ENCODE measurements at places on chromosomes 3 and 15. TPM values are rescaled to one million over a fixed set of nuclear protein-coding genes. Genes with fewer than 3 reads are reported as not detected.

DNA sequence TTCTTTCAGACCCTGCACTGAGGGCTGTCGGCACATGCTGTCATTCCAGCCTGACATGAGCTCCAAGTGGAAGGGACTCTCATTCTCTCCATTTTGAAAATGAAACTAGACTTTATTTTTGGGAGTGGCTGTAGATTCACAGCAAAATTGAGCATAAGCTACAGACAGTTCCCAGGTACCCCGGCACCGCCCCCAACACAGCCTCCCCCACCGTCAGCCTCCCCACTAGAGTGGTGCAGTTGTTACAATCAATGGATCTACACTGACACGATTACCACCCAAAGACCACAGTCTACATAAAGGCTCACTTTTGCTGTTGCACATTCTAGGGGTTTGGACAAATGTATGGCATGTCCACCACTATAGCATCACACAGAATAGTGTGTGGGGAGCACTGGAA lies 29.5 kb upstream of the FGD5 start:
- DNase-seq = no peak

- no peak for DNase-seq
Observed at GRCh38 chr3:41129731-41130130, 69.6 kb upstream of the CTNNB1 start.

- no peak for DNase-seq
Observed at GRCh38 chr15:51312166-51313073, 26.0 kb downstream of the CYP19A1 start.

DNA sequence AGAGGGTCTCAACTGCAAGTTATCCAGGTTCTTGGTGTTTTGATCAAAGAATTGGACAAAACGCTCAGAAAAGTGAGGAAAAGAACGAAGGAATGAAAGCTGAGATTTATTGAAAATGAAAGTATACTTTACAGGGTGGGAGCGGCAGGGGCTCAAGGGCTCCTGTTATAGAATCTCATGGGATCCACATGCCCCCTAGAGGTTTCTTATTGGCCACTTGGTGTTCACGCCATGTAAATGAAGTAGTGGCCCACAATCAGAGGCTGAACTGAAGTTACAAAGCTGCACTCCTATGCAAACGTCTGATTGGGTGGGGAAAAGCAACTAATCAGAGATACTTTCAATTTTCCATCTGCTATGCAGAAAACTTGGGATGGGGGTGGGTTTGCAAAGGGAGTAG lies 216.7 kb downstream of the PTPRG start:
- DNase-seq = no peak

GRCh38 chr3:69283496-69283895 lies 102.4 kb downstream of the FRMD4B start:
- no peak for DNase-seq

GRCh38 chr3:11024181-11024580 lies 31.6 kb downstream of the SLC6A1 start:
- DNase-seq = no peak

DNA sequence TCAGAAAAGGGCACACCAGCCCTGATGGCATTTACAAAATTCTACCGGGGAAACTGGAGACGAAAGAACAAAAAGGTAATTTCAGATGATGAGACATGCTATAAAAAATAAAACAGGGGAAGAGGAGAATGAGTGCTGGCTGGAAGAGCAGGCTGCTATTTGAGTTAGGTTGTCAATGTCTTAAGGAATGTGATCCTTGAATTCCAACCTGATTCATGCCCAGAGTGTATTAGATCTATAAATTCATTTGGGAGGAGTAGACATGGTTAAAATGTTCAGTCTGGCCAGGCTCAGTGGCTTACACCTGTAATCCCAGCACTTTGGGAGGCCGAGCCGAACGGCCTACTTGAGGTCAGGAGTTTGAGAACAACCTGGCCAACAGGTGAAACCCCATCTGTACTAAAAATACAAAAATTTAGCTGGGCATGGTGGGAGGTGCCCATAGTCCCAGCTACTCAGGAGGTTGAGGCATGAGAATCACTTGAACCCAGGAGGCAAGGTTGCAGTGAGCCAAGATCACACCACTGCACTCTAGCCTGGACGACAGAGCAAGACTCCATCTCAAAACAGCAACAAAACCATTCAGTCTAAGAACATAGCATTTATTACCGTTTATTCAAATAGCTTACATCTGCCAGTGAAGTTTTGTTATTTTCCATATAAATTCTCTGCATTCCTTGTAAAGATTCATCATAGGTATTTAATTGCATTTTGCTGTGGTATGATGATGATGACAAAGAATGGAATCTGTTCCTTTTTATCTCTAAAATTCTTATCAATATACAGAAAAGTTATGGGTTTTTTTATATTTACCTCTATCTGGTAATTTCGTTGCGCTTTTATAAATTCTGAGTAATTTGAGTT lies 126.7 kb upstream of the NR2E3 start:
- no peak for DNase-seq

- no peak for DNase-seq
Observed at GRCh38 chr15:73397461-73397860, 28.7 kb upstream of the HCN4 start.

- no peak for DNase-seq
Observed at GRCh38 chr15:96503276-96503675, 172.8 kb downstream of the NR2F2 start.

DNA sequence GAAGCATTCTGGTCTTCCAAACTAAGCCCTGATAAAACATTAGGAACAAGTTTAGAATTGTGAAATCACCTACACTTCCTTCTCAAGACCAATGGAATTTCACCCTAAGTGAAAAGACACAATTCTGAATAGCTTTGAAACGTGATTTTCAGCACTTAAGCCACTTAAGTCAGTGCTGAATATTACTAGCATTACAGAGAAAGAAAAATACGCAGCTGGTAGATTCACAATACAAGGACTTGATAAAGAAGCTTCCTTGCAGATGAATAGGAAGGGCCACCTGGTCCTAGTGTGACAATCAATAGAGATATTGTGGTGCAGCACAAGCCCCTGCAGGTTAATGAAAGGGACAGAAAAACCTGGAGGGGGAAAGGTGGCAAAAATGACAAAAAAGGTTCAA lies 353.1 kb upstream of the ALCAM start:
- no peak for DNase-seq

DNA sequence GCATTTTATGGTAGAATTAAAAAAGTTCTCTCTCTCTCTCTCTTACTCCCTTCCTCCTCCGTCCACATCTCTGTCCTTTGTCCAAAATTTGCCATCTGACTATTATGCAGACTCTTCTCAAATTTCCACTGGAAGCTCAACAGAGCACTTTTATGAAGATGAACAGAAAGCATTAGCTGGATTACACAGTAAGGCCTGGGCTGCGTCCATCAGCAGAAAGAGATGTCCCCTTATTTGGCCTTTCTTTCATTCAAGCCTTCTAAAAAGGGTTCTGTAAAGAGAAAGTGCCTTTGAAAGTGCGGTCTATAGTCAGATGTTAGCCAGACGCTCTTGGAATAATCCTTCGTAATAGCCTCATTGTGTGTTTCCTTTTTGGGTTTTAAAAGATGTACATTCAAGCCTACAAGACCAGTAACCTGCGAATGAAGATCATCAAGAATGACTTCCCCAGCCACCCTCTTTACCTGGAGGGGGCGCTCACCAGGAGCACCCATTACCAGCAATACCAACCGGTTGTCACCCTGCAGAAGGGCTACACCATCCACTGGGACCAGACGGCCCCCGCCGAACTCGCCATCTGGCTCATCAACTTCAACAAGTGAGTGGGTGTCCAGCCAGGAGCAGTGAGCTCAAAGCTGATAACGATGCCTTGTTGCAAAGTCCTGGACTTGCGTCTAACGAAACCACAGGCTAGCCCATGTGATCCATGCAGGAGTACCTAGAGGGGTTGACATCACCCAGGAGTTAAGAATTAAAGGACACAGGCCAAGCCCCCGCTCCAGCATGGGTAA lies 53.1 kb downstream of the MESD start:
- DNase-seq = no peak

- DNase-seq = no peak
Observed at GRCh38 chr3:385151-385550, 188.6 kb downstream of the CHL1 start.

DNA sequence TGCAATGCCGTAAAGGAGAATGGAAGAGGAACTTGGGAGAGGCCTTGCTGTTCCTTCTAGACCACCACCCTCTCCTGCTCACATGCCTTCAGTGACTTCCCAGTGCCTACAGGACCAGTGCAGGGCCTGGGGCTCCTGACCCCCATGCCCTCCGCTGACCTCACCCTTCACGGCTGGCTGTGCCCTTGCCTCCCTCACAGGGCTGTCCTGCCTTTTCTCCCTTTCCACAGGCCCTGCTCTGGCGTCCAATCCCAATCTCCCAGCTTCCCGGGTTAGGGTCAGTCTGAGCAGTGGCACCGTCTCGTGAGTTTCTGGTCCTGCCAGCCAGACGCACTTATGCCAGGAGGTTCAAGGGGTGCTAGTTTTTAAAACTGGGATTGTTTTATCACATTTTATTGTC lies 110.4 kb downstream of the WNT7A start:
- no peak for DNase-seq

GRCh38 chr3:139261754-139262586 lies 81.8 kb upstream of the MRPS22 start:
- no peak for DNase-seq

GRCh38 chr3:55161231-55161630 lies 233.4 kb upstream of the LRTM1 start:
- DNase-seq = no peak

GRCh38 chr3:158103887-158104327 lies 2.3 kb downstream of the SHOX2 start:
- DNase-seq = no peak

- DNase-seq = no peak
Observed at GRCh38 chr3:134651347-134652041, 672 bp upstream of the KY start.

GRCh38 chr15:49621887-49622286 lies 1.0 kb downstream of the DTWD1 start:
- DNase-seq = no peak

Gene ALPK3
- total RNA-seq = 79.7 TPM

Gene ANKRD63
- total RNA-seq = 4.4 TPM

Gene GOLGA8G
- total RNA-seq = not detected

Gene MINAR1
- total RNA-seq = 0.36 TPM

Gene CELF6
- 1.5 TPM for total RNA-seq

Gene PEX5L
- 0.56 TPM for total RNA-seq

Gene NANOGP8
- not detected for total RNA-seq

Gene ZNF385D
- total RNA-seq = 1.6 TPM

Gene ROBO2
- total RNA-seq = not detected

Gene GPR156
- 0.31 TPM for total RNA-seq

Gene PRTG
- total RNA-seq = 0.65 TPM

Gene PIERCE2
- 6.4 TPM for total RNA-seq

Gene CCDC54
- total RNA-seq = not detected

Gene EHHADH
- total RNA-seq = 6.6 TPM

Measured in right cardiac atrium (tissue), 5 donors.